ENCODE measurements at places on chromosomes 2 and 18.

DNA sequence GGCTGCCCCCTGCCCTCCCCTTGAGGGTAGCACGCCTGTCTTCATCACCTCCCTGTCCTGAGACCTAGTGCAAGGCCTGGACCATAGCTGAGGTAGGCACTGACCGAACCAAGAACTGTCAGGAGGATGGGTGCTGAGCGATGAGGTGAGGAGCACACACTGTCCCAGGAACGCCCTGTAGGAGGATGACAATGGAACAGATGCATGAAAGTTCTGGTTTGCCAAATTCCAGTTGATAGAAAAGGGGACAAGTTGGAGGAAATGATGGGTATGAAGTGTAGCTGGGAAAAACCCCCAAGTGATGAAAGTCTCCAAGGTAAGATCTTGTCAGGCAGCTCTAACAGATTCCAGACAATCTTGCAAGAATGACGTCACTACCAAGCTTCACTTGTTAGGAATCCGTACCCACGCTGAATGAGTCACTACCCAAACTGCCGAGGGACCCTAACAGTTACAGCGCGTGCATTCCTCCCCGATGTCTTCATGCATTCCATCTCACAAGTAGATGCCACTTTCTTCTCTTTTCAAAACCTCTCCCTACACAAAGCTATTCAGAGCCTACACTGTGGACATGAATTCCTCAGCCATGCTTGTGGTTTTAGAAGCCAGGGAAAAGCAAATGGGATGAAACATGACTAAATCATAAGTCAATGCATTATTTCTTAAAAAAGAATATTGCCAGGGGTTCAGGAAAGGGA, 27.6 kb downstream of the MRPL33 start:
- DNase-seq: no peak

- no peak for DNase-seq
Measured at GRCh38 chr2:770776-771175, 93.6 kb upstream of the TMEM18 start.

- DNase-seq: no peak
Measured at GRCh38 chr18:10477121-10477862, 22.9 kb downstream of the APCDD1 start.

- no peak for DNase-seq
Measured at GRCh38 chr2:55936351-55936750, 12.8 kb upstream of the EFEMP1 start.

GRCh38 chr2:179675435-179675834, 186.0 kb downstream of the ZNF385B start:
- no peak for DNase-seq

DNA sequence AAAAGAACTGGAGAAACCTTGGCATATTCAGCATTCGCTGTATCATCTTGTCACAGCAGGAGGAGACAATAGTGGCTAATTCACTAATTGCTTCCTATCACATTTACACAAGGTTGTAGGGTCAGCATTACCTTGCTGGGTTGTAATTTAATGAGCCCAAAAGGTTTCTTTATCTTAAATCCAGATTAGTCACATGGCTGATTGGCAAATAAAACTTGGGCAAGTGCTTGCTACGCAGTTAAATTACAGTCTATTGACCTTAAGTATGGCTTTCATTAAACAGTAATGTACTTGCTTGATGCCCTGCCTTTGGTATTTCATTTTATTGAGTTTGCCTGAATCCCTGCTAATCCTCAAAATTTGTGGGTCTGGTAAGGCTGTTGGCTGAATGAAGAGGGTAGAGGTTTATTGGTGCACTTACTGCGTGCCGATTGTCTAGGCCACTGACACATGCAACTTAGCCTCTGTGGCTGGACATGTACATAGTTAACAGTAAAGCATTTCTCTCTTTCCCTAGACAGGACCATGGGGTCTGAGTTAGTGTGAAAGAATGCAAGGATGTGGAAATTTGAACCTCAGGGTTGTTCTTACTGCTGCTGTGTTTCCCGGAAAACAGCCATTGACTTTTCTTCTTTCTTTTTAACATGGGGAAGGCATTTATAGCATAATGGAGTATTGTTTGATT, 34.3 kb downstream of the FMNL2 start:
- no peak for DNase-seq

DNA sequence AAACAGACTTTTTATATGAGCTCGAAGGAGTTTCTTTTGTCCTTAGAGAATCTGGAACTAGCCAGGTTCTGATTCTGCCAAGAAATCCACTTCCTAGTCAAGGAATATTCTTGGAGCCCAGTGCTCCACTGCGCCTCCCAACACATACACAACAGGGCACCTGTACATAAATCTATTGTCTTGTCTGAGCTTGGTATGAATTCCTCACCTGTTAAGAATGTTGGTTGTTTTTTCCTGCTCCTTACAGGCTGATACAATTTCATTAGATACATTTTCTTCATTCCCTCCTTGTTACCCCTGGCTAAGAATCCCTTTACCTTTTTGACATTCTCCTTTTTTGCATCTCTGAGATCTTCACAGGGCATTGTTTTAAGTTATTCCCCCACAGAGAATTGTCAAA, 56.0 kb upstream of the FZD7 start:
- no peak for DNase-seq

DNA sequence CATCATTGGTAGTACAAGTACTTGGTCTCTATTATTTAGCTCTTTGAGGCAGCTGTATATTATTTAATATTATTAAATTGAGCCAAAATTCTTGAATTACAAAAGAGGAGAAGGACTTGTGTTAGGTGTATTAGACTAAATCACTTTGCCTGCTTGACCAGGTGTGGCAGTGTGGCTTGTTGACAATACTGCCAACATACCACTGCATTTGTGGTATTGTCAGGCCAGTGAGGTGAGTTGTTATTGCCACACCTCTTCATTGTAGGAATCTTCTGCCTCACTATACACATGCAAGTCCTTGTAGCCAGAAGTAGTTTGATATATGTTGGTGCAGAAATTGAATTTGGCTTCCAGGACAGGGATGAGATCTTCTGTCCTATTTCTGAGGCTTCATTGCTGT, 40.5 kb downstream of the CYP20A1 start:
- no peak for DNase-seq

- no peak for DNase-seq
Measured at GRCh38 chr2:96872591-96873349, 2.9 kb upstream of the SEMA4C start.

- DNase-seq: no peak
Measured at GRCh38 chr2:181575650-181576025, 81.3 kb downstream of the CERKL start.

- no peak for DNase-seq
Measured at GRCh38 chr18:49699303-49699702, 114.0 kb downstream of the ACAA2 start.

GRCh38 chr2:238615187-238615586, 188.5 kb downstream of the ASB1 start:
- DNase-seq: no peak

GRCh38 chr2:223217373-223217772, 165.4 kb downstream of the KCNE4 start:
- DNase-seq: no peak

- no peak for DNase-seq
Measured at GRCh38 chr2:10226038-10226724, 76.5 kb upstream of the HPCAL1 start.

DNA sequence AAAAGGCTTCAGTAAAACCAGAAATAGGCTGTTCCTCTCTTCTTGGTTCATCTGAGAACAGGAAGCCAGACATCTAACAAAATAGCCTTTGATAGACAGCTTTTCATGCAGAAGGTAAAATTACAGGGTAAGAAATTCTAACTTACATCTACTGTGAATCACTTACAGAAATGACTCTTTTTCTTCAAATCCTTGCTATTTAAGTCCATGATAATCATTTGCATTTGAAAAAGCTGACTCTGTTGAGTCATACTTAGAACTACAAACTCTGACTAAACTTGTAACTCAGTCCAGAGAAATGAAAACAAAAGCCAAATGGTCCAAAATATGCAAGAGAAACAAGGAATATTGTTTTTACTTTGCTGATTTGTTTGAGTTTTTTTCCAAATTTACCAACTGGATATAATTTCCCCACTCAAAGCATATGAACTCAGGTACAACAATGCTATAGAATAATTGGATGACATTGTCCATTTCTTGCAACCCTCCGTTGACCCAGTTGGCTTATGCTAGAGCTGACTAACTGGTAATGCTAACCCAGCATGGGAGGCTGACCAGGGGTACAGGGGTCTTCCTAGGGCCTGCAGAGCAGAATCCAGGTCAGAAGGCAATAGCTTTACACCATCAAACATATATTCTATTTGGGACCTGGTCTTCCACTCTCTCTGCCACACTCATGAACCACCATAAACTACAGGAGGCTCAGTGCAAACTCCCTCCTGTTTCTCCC, 18.8 kb upstream of the MREG start:
- no peak for DNase-seq

DNA sequence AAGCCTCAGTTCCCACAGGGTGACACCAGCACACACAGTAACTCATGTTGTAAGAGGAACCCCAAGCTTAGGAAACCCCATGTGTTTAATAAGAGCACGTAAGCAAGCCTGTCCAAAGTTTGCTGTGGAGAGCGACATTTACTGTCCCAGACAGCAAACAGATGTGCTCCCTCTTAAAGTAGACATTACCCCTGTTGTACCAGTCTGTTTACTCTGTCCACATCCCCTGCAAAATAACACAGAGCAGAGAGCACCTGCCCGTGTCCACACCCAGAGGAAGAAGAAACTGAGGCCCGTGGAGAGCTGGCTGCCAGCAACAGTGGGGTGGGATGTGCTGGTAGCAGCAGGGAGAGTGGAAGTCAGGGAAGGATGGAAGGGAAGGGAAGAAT, 243.5 kb downstream of the GBX2 start:
- DNase-seq: no peak

GRCh38 chr2:17520761-17521160, 2.5 kb upstream of the RAD51AP2 start:
- DNase-seq: no peak

GRCh38 chr2:63192889-63193774, 142.5 kb downstream of the OTX1 start:
- no peak for DNase-seq

- no peak for DNase-seq
Measured at GRCh38 chr2:40803900-40804299, 352.0 kb upstream of the SLC8A1 start.

- no peak for DNase-seq
Measured at GRCh38 chr2:138106606-138107005, 142.3 kb downstream of the HNMT start.

DNA sequence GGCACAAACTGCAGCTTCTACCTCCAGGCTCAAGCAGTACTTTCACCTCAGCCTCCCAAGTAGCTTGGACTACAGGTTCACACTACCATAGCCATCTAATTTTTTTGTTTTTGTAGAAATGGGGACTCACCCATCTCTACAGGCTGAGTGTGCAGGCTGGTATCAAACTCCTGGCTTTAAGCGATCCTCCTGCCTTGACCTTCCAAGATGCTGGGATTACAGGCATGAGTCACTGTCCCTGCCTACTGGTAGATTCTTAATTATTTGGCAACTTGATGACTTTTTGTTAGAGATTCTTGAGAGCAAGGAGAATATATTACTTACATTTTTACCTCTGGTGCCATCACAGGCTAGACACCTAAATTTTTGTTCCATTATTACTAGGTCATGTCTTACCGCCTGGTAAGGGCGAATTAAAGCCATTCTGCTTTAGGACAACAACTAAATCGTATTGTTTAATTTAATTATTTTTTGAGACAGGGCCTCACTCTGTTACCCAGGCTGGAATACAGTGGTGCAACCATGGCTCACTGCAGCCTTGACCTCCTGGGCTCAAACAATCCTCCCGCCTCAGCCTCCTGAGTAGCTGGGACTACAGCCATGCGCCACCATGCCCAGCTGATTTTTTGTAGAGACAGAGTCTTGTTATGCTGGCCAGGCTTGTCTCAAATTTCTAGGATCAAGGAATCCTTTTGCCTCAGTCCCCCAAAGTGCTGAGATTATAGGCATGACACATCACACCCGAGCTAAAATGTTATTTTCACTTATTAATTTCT, 15.7 kb downstream of the DYNC1I2 start:
- no peak for DNase-seq

- DNase-seq: no peak
Measured at GRCh38 chr2:8049176-8049575, 632.7 kb upstream of the ID2 start.

DNA sequence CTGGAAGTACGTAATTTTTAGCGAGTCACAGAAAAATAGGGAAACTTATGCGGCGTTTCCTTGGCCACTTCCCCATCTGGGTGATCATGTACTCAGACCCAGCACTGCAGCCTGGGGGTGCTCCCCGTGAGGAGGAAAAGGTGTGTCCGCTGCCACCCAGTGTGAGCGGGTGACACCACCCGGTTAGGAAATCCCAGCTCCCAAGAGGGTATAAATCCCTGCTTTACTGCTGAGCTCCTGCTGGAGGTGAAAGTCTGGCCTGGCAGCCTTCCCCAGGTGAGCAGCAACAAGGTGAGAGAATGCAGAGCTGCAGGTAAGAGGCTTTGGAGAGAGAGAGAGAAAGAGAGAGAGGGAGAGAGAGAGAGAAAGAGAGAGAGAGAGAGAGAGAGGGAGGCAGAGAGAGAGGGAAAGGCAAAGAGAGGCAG, at the start of gene IL1R2:
TSS of gene IL1R2 (plus strand) at position 240 of the 425 bp plus-strand sequence. CDS start 16,616 bp downstream, outside the sequence.
- no peak for DNase-seq

DNA sequence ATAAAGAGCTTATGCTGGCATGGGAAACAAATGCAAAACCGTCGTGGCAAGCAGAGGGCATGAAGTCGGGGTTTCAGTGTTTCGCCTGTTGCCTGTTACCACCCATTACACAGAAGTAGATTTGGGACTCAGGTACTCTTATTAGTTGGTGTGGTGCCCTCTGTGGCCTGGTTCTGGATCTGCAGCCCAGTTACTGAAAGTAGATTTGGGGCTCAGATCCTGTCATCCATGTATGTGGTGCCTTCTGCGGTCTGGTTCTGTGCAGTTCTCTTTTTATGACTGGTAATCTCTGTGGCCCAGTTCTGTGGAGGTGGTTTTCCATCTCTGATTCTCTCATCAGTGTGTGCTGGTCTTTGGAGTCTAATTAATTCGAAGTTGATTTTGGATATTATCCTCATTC, 45.2 kb downstream of the ADNP2 start:
- DNase-seq: no peak

DNA sequence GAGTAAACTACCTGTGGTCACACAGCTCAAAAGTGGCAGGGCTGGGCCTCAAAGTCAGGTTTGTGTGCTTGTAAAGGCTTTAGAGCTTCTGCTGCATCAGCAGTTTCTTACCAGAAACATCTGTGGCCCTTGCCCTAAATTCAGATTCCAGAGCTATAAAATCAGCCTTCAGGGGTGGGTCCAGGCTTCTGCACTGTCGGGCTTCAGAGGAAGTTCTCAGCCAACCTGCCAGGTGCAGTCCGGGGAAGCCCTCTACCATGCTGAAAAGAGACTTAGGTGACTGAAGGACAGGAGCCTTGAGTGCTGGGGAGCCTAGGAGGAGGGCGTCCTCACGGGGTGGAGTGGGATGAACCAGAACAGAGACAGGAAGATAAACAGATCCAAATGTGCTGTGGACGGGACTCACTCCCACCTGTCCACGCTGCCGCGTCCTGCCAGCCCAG, 69.9 kb upstream of the HS6ST1 start:
- DNase-seq: no peak

DNA sequence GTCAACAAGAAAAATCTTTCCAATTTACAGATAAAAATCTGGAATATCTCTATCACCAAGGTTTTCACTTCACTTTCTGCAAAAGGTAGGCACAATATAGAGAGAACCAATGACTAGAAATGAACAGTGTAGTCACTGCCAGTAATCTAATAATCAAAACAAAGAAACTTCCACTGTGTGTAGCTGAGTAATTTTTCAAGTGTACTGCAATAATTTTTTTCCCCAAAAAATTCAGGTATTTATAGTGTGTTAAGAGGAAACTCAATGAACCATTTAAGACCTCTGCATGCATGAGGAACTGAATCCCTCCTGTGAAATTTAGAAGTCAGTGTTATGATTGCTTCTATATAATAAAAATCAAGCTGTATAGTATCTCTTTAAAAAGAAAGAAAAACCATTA, 121.8 kb downstream of the MEMO1 start:
- DNase-seq: no peak

- no peak for DNase-seq
Measured at GRCh38 chr18:59735269-59735860, 38.1 kb upstream of the CCBE1 start.
